ENCODE measurements at places on chromosomes 6 and 20.

DNA sequence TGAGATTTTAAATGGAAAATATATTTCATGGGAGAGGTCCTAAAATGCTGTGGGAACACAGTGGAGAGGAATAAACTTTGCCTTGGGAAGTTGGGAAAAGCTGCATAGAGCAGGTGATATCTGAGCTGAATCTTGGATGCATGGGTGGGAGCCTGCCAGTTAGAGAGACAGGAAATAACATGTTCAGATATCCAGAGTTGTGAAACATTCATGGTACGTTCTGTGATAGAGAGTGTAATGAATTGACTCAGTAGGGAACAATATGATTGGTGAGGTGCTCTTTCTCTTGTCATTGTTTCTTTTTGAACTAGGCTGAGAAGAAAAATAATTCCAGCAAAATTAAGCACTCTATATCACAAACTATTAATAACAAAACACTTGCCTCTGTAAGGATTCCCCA is 72.8 kb downstream of the RPS12 start:
- DNase-seq: no peak

DNA sequence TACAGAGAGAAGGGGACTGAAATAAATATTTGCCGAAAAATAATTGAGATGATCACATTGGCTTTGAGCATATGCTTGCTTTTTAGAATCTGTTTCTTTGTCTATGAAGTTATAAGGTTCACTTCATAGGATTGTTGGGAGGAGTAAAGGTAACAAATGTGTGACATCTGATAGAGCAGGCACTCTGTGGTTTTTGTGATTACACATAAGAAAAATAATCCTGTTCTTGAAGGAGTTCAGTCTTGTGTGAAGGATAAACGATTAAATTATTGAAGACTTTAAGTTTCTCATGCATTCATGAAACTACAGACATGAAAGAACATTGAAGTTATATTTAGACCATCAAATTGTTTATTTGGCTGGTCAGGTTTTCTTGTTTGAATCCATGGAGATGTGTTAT is 45.0 kb downstream of the QKI start:
- DNase-seq: no peak

- no peak for DNase-seq
Measured at GRCh38 chr6:160259598-160259997, 977 bp upstream of the SLC22A2 start.

DNA sequence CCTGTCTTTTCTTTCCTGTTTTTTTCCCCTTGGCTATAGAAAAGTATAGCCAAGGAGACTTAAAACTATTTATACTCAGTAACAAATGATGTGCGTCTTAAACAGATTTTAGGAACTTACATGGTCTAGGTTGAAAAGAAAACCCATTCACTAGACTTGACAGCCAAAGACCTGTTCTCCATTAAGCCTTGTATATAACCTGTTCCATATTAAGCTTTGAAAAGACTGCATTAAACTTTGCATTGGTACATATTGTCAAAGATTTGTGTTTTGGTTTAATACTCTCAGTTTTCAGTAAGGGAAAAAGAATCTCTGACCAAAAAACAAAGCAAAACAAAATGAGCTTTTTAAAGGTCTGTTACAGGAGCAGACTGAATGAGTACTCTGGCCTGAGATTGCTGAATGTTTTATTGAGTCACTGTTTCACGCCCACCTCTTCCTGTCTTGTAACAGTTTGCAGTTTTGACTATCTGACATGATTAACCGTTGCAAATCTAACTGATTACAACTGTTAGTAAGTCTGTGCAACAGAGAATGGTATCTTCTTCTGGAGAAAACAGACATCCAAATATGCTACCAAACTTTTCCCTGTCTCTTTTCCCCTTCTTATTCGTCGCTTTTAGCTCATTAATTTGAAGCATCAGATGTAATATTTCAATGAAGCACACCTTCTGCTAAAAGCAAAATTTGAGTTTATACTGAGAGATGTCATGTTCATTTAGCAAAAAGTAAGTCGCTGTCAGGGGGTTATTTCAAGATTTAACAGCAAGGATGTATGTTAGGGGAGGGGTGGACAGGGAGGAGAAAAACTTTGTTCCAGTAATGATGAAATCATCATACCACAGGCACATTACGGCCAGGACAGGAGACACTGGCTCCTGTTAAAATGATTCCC is 59.1 kb upstream of the SUPT3H start:
- DNase-seq: no peak

DNA sequence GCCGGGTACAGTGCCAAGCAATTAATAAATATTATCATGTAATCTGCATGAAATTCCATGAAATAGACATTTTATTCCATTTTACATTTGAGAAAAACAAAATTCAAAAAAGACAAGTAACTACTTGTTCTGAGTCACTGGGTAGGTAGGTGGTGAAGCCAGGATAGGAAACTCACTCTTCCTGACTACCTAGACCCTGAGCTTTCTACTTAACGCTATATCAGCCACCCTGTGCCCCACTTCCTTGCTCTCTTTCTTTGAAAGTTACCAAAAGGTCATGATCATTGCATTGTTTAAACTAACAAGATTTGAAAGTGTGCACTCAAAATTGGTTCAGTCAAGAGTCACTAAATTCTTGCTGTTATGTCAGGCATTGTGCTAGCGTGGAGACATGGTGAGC is 235.7 kb downstream of the CD83 start:
- no peak for DNase-seq

DNA sequence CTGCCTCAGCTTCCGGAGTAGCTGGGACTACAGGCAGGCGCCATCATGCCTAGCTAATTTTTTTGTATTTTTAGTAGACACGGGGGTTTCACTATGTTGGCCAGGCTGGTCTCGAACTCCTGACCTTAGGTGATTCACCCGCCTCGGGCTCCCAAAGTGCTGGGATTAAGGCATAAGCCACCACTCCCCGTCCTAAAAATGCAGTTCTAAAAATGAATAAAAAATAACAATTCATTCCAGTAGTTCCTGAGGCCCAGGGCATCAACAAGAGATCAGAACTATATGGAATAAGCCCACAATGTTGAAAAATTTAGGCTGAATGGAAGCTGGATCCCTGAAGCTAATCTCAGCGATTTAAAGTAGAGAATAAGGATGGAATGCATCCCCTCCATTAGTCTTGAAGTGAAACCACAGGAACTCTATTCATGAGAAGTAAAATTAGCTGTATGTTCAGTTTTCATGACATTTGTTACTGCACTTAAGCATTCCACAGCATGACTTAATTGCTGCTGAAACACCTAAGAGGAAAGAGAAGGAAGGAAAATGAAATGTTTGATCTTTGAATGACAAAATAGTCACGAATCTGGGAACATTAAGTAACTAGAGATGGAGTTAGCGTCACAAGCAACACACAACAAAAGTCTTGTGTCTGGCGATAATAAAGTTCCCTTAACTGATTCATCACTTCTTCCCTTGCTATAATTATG is 80.4 kb upstream of the RIPOR2 start:
- DNase-seq: no peak

DNA sequence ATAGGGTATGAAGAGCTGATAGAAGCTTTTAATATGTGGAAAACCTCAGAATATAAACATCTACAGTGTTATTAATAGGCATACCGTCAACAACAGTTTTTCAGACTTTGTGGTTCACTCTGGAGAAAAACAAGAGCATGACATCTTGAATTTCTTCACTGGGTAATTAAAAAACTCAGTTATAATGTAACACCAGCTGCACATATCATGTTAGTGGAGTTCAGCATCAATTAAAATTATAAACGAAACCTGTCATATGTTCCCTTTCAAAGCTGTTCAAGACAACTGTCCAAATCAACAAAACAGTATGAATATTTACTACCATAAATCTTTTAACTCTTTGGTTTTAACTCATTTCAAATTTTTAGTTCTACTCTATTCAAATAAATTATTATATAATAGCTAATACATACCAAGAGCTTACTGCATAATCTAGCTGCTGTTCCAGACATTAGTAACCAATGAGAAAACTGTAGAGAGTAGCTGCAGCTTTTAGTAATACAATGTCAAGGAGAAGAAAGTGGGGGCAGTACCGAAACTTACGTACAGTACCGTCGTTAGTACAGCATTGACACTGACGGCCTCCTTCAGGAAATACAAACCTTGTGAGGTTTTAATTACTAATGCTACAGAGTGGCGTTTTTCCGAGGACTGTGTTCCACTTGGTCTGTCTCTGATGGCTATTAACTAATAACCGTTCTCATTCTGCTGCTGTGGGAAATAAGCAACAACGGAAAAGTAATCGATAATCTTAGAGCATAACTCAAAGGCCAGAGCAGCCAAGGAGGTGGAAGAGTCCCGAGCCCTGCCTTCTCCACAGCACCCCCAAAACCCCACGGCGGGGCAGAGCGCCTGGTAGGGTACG is 532 bp upstream of the PM20D2 start:
- no peak for DNase-seq

DNA sequence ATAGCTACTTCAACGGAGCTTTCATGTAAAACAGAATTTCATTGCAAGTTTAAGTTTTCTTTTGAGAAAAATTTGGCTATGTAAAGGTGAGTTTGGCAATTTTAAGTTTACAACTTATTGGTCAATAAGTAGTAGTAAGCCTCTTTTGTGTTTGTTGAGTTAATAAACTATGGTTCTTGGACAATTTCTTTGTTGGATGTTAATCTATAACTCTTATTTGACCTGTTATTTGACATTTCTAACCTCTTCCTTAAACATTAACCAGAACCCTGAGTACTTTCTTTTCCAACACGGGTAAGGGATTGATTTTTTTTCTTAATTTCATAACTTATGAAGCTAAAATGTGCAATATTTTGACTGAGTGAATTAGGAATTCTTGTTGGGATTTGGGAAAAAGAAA is 354.4 kb downstream of the PRKN start:
- DNase-seq: no peak

- no peak for DNase-seq
Measured at GRCh38 chr20:35796571-35796970, 24.8 kb downstream of the PHF20 start.

DNA sequence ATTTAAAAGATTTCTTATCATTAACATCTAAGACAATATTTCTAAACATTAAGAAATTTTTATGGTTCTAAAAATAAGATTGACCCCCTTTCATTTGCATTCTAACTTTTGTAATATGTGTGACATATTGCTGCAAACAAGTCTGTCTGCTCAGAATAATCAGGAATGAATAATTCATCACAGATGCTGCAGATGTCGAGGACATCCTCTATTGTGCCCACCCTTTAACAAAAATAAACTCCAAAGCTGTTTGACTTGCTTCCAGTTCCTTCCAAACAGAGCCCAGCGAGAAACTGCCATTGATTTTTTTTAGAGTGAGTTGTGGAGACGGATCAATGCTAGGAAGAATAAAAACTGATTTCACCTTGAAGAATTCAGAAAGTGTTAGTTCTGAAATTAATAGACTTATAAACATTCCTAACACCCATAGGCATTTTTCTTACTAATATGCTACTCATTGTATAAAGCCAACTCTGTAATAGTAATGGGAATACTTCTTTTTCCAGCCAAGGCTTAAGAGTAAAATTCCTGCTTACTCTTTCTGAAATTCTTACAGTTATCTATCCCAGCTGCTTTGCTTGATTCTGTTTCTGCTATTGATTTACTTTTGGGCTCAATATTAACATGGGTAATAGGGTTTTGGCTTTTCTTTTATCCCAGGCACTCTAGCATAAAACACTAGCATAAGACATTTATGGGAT is 244.8 kb upstream of the FAM83B start:
- DNase-seq: no peak

- peak; percentile 87 for DNase-seq
Measured at GRCh38 chr6:33160728-33161344, 31.4 kb downstream of the COL11A2 start.

- no peak for DNase-seq
Measured at GRCh38 chr20:11401988-11402387, 515.7 kb upstream of the BTBD3 start.

- DNase-seq: no peak
Measured at GRCh38 chr6:21348146-21348503, 245.4 kb upstream of the SOX4 start.

- DNase-seq: no peak
Measured at GRCh38 chr6:45302832-45303231, 25.3 kb upstream of the RUNX2 start.

DNA sequence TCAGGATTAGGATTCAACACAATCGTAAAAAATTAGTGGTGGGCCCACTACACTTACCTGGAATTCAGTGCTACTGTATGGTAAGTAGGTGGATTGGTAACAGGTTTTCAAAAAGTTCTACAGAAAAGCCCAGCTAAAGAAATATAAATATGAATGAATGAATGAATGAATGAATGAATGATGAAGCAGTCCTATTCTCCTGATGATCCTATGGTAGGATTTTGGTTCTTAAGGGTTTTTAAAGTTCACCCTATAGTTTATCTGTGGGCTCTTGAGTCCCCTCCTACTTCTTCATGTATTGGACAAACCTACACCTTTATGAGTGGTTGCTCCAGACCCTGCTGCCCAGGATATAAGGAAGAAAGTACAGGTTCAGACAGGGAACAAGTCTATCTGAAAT is 89.5 kb upstream of the HEY2 start:
- DNase-seq: no peak

DNA sequence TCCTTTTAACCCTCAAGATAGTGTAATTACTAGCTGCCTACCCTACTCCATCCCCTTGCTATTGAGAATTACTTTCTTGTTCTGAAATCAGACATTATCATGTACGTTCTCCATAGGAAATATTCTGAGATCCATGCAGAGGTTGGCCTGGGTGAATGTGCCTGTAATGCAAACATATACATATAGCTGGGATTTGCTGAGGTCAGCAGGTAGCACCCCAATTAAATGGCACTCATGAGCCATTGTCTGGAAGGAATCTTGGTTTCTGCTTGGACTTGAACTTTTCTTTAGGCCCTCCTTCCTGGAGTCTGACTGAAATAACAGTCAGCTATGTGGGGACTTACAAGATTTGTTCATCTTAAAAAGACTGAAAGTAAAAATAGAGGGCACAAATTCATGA is 3.7 kb downstream of the HLA-DQB2 start:
- DNase-seq: no peak

- no peak for DNase-seq
Measured at GRCh38 chr6:124260337-124260736, 456.7 kb downstream of the NKAIN2 start.

GRCh38 chr6:5180636-5181035 is 80.1 kb downstream of the LYRM4 start:
- no peak for DNase-seq

GRCh38 chr20:11754451-11754850 is 163.2 kb upstream of the BTBD3 start:
- DNase-seq: no peak

DNA sequence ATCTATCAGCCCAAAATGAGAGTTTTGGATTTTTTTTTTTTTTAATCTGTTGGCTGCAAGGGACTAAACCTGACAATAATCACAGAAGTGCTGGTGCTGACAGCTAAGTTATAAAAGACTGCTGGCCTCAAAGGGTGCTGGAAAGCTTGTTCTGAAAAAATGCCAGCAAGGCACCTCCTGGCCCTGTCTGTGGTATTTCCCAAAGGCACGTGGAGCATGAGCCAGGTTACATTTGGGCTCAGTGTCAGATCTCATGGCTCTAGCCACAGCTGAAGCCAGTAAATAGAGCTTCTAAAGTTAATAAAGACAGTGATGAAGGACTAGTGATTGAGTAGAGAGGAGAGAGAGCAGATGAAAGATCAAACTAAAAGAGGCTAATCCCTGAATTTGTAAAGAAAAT is 178.9 kb downstream of the FUT9 start:
- no peak for DNase-seq

- no peak for DNase-seq
Measured at GRCh38 chr6:63448229-63448628, 124.1 kb upstream of the LOC128125822 start.

Measured in mucosa of descending colon (tissue), 3 donors.